ENCODE measurements at places on chromosomes 3 and 15. TPM values are rescaled to one million over a fixed set of nuclear protein-coding genes. Genes with fewer than 3 reads are reported as not detected.

The PLSCR2 gene
- 0.74 TPM for polyA plus RNA-seq

GRCh38 chr3:191314109-191314728, 15.0 kb upstream of the CCDC50 start:
- DNase-seq = no peak

- DNase-seq = no peak
These were observed 215.0 kb downstream of the TPRG1 start for GRCh38 chr3:189386739-189387138.

DNA sequence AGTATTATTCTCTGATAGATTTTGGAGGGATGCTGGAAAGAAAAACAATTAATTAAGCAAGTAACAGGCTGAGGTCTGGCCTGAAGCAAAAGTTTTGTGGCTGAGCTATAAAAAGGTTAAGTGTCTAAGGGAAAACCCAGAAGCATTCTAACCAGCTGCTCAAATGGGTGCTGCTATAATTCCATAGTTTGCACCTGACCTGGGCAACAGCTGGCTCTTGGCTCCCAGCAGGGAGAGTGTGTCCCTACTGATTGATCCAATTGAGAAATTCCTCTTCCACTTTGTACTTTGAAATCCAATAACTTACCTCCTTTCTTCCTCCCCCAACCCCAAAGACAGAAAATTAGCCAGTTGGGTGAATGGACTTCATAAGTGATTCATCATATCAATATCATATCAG, 27.7 kb upstream of the SMAD3 start:
- DNase-seq = no peak

The CLDN18 gene
- polyA plus RNA-seq = 0.79 TPM

DNA sequence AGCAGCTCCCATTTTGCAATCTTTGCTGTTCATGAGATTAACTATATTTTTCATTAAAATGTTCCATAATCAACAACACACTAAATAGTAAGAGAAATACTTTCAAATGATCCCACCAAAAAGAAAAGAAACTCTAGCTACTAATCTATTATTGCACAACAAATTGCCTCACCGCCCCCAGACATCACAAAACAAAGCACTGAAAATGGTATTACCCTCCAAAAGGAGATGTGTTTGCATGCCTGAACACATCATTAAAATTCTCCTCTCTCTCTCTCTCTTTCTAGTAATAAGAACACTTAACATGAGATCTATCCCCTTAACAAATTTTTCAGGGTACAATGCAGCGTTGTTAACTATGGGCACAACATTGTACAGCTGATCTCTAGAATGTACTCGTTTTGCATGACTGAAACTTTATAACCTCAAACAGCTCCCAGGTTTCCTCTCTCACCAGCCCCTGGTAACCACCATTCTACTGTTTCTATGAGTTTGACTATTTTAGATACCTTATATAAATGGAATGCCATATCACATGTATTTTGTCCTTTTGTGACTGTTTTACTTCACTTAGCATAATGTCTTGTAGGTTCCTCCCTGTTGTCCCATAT, 33.1 kb downstream of the WNT5A start:
- no peak for DNase-seq

The CLDN16 gene
- polyA plus RNA-seq = 49.3 TPM
